CD4-positive, alpha-beta T cell treated with Interleukin-15 for 4 hours (primary cell): ENCODE measurements at places on chromosomes 2 and 18.

- no peak for DNase-seq
These were observed 1290.7 kb downstream of the SUCLG1 start for GRCh38 chr2:83168377-83168776.

DNA sequence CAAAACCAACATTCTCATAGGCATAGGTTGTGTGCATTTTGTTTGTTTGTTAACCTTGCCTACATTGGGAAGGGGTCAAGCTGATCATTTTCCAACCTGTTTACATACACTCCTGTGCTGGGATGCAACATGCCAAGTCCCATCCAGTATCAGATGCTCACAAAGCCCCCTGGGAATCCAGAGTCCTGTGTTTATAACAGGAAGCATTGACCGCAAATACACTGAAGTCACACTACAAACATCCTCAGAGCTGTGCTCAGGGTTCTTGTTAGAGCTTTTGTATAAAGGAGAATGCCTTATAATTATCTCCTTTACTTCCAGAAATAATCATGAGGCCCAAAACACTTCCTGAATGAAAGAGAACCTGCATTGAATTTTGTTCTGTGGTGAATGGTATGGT, 488.7 kb upstream of the TCF4 start:
- no peak for DNase-seq

- peak; percentile 25 for DNase-seq
These were observed 638 bp downstream of the ST3GAL5 start for GRCh38 chr2:85888020-85888683.

- no peak for DNase-seq
These were observed 4.9 kb upstream of the WNT10A start for GRCh38 chr2:218875692-218876246.

- no peak for DNase-seq
These were observed 533.0 kb downstream of the THSD7B start for GRCh38 chr2:137298377-137298776.

- DNase-seq: no peak
These were observed 24.2 kb downstream of the ZAP70 start for GRCh38 chr2:97737421-97738178.

- DNase-seq: no peak
These were observed 2.7 kb upstream of the MROH2A start for GRCh38 chr2:233775414-233775813.

DNA sequence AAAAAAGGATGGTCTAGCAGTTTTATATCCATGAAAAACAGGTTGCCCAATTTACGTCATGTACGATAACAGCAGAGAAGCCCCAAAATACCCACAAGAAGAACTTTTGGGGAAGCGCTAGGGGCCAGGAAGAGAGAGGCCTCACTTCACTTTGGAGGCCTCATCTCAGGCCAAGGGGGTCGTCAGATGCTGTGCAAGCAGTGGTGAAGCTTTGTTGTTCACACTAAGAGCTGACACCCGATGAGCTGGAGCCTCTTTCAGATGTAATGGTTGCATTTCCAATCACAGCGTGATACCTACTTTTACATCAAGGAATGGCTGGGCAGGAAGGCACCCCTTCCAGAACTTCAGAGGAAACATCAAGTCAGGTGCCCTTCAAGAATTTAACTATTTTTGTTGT, 242.3 kb upstream of the PXDN start:
- DNase-seq: no peak

GRCh38 chr18:14919666-14920065, 171.7 kb downstream of the ANKRD30B start:
- no peak for DNase-seq

DNA sequence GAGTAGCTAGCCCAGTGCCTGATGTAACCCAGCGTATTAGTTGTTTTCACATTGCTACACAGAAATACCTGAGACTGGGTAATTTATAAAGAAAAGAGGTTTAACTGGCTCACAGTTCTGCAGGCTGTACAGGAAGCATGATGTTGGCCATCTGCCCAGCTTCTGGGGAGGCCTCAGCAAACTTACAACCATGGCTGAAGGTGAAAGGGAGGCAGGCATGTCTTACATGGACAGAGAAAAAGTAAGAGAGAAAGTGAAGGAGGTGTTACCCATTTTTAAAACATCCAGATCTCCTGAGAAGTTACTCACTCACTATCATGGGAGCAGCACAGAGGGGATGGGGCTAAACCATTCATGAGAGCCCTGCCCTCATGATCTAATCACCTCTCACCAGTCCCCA, 6.1 kb upstream of the CYRIA start:
- no peak for DNase-seq

GRCh38 chr2:7011356-7012083, 94.3 kb downstream of the RNF144A start:
- DNase-seq: no peak

DNA sequence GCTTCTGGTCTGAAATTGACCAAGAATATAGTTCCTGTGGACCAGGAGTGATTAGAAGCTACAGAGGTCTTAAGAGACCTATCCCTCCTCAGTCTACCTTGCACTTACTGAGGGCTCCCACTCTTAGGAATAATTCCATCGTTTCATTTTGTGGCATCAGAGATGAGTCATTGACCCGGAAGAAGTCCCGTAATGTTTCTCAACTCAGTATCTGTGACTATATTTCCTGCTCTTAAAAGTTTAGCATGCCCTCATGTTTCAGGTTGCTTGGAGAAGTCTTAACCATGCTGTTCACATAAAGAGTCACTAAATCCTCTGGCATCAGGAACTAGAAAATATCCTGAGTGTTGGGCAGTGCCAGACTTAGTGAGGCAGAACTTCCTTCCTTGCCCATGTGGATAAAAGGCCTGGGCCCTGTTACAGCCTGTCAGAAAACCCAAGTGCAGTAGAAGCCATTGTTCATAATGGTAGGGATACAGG, at the start of gene IL36A:
IL36A (plus strand) TSS at position 430 of the 480 bp plus-strand sequence. CDS start 413 bp downstream, outside the sequence.
- DNase-seq: no peak

GRCh38 chr2:1781291-1782080, 37.2 kb upstream of the PXDN start:
- DNase-seq: peak; percentile 56

GRCh38 chr2:226544596-226545210, 254.9 kb downstream of the IRS1 start:
- no peak for DNase-seq

- no peak for DNase-seq
These were observed 663.3 kb upstream of the ZNF804A start for GRCh38 chr2:183935005-183935404.

- DNase-seq: no peak
These were observed 279.0 kb downstream of the KIAA1328 start for GRCh38 chr18:37107748-37108522.

DNA sequence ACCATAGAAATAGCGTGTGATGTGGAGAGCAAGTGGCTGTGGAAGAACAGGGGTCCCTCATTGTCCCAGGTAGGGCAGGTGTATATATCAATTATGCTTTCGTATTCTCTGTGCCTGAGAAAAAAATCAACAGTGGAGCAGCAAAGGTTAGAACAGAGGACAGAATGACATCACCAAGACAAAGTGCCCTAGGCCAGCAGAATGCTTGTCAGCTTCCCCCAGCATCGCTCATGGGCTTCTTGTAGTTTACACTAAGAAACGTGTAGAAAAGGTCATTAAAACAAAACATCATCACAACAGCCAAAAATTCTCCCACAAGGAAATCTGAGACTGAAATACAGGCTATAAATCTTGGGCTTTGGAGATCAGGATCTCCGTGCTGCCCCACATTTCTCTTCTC, 288.0 kb downstream of the TDRD15 start:
- DNase-seq: no peak

- DNase-seq: no peak
These were observed 38.6 kb upstream of the PLB1 start for GRCh38 chr2:28457237-28457636.

- no peak for DNase-seq
These were observed 419.1 kb downstream of the SLC4A3 start for GRCh38 chr2:220046507-220046906.

GRCh38 chr2:212556296-212556695, 17.7 kb upstream of the ERBB4 start:
- no peak for DNase-seq

GRCh38 chr2:217912098-217913024, 90.4 kb downstream of the TNS1 start:
- DNase-seq: no peak

DNA sequence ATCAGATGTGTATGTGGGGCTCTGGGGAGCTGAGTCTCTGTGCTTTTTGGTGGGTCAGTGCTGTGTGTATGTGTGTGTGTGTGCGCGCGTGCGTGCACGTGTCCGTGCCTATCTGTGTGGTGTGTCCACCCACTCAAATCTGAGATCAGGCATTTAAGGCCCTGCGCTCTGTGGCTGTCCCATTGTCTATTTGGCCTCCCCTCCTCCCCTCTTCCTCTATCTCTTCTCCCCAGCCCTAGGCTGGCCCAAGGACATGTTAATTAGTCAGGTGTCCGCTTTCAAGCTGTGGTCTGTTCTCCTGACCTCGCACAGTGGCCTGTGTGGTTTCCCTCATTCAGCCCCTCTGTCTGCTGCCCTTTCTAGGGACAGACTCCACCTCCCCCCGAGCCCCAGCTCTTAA, 136.4 kb downstream of the DYSF start:
- no peak for DNase-seq

- no peak for DNase-seq
These were observed 16.5 kb downstream of the DOK1 start for GRCh38 chr2:74571058-74571457.

DNA sequence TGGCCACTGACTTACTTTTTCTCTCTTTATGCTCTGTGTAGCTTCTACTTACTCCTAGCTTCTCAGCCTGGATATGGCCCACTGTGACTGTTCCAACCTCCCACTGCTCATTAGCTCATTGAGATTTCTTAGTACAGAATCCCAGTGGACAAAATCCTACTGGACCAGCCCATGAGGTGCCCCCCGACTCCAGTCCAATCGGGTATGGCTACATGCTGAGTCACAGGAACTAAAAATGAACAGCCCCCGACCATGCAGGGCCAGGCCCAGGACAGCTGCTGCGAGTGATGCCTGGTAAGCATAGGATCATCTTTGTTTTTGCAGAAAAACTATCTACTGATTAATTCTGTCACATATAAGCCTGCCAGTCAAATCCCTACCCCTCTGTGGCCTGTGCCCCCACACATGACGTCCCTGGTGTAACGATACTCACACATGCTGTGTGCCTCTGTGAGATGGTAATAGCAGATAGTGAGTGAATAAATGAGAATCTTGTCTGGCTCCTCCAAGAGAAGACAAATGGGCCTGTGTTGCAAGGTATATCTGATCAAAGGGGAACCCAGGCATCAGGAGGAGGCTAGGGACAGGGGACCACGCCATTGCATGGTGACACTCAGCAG, 85.9 kb upstream of the KLF7 start:
- DNase-seq: no peak

- DNase-seq: no peak
These were observed 23.5 kb upstream of the SKOR2 start for GRCh38 chr18:47274961-47275360.

DNA sequence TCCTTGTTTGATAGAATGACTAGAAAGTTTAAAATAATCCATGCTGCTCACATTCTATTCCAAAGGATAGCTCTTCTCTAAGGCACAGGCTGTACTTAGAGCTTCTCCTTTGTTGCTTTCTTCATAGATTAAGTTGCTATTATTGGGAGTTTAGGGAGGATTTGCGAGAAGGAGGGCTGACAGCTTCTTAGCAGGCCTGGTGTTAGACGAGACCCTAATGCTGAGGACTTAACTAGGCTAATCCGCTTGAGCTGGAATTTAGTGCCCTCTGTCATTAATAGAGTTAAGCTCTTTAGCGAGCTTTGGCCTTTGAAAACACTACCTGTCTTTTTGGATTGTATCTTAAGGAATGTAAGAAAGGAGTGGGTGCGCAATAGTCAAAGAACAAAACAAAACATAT, 81.3 kb downstream of the MOGAT1 start:
- DNase-seq: no peak

- no peak for DNase-seq
These were observed 36.9 kb downstream of the KIF1A start for GRCh38 chr2:240782886-240783818.

DNA sequence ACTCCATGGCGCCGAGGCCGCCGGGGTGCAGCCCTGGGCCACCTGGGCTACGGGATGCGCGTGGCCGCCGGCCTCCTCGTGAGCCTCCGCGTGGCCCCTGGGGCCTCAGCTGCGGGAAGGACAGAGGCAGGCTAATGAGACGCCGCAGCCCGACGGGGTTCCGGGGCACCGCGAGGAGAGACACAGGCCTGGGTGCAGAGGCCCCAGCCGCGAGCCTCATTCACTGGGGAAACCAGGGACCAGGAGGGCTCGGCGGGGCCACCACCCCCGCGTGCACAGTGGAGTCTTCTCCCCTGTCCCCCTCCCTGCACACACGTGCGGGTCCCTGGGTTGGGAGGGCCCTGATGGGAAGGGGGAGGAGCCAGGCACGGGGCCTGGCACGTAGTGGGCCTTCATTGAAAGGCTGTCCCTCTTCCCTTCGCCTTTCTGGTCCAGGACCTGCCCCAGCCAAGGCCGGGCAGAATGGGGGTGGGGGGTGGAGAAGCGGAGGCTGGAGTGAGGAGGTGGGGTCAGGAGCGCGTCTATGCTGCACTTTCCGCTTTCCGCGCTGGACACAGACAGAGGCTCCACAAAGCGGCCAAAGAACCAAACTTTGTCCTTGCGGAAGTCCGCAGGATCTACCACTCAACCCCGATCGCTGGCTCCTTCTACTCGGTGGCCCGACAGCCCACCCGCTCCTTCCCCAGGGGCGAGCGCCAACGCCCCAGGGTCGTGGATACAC, 9.1 kb downstream of the ALPP start:
- DNase-seq: no peak

GRCh38 chr2:119301413-119301812, 65.2 kb downstream of the C2orf76 start:
- no peak for DNase-seq

DNA sequence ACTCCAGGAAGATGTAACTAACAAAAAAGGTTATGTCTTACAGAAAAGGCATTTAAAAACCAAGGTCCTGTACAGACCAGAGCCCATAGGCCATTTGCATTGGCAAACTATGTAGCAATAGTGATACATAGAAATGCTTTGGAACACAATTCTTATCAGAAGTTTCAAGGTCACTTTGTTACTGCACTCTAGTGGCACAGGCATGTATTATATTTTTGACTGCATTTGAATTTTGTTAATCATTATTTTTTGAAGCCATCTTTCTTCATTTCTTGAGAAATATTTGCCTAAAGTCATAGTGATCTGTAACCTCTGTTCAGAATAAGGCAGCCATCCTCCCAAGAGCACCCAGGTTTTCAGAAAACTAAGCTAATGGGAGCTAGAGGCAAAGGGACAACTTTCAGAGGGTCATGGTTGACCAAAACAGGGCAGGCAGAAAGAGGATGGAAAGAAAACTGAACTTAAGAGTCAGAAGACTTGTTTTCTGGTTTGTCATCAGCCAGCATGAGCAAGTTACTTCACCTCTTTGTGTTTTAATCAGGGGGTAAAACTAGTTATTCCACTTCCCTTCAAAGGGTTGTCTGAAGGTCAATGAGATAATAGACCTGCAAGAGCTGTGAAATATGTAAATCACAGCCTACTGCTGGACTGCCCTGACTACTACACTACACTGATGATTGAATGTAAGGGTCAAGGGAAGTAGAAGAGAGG, 41.5 kb downstream of the SLC38A11 start:
- DNase-seq: no peak

- no peak for DNase-seq
These were observed 144.7 kb downstream of the NDUFA10 start for GRCh38 chr2:239880396-239880795.

- DNase-seq: no peak
These were observed 116.1 kb upstream of the OTX1 start for GRCh38 chr2:62934517-62934916.

GRCh38 chr2:3960106-3960505, 256.7 kb downstream of the DCDC2C start:
- DNase-seq: no peak

GRCh38 chr18:12867441-12868123, 16.5 kb downstream of the PTPN2 start:
- no peak for DNase-seq

- no peak for DNase-seq
These were observed 7.9 kb downstream of the SERPINB12 start for GRCh38 chr18:63550068-63550467.
